ENCODE measurements at places on chromosomes 5 and 9.

DNA sequence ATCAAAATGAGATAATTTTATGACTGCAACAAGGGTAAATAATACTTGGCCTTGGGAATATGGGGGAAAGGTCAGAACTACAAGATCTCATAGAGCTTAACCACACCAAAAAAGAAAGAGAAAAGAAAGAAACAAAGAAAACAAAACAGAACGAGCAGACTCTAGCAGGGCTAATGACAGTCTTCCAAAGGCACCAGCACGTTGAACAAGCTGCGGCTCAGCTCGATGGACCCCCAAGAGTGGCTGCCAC, 689 bp downstream of the AK3 start:
- DNase-seq, result no peak

- no peak for DNase-seq
Measured at GRCh38 chr5:93274291-93274690, 306.7 kb downstream of the NR2F1-AS1 start.

DNA sequence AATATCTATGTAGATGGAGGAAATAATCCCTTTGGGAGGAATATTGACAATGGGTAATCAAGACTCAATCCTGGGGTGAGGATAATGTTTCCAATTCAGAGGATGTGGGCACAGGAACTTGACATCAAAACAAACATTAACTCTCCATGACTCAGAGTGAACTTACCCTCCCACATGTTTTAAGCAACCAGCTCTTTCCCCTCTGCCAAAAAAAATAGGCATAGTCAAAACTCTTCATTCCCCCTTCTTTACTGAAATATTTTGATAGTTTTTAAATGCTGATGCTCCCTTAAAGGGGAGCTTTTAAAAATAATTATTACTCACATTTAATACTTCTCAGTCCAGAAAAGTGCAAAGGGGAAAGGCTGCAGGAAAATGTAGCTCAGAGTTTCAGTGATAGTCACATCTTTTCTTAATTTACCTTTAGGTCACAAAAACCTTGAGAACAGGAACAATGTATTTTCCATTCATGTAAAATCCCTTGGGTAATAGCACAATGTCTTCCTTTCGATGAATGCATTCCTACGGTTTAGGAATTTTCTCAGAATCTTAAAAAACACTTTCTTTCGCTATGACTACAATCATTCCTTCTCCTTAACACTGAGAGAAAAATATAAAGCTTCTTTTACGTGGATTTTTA, 298.4 kb upstream of the GRAMD2B start:
- no peak for DNase-seq

DNA sequence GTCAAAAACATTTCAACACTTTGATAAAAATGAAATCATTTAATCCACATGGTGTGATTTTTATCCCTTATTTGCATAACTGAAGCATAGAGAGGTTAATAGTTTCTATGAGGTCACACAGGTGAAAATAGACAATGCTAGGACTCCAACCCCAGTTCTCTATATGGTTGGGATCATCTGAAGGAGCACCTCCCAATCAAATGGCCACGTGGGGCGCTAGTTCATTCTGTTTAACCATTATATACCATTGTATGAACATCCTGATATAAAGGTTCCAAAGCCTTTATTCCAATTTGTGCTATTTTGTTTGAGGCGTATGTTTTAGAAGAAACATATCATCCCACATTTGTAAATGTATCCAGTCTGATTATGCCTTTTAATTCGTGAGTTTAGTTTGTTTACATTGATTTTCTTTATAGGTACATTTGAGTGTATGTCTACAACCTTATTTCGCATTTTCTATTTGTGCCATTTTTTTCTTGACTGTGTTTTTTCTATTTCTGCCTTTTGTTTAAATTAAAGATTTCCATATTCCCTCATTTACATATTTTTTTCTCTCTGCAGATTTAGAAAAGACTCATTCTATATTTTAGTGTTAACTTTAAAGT, 1092.0 kb downstream of the MAT2B start:
- DNase-seq, result peak; percentile 21

DNA sequence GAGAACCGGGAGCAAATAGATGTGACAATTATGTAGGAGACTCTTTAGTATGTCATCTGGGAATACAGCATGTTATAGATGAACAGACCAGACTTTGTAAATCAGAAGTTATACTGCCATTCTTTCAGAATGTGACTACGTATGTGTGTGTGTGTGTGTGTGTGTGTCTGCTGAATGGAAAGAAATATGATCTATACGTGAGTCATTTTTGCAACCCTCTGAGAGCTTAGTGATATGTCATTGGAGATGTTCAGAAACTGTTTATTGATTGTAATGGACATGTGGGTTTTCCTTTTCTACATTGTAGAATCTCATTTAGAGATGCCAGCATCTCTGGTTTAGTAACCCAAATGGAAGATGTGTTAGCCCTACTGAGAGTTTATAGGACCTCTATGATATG, 731.5 kb downstream of the TLE1 start:
- no peak for DNase-seq

DNA sequence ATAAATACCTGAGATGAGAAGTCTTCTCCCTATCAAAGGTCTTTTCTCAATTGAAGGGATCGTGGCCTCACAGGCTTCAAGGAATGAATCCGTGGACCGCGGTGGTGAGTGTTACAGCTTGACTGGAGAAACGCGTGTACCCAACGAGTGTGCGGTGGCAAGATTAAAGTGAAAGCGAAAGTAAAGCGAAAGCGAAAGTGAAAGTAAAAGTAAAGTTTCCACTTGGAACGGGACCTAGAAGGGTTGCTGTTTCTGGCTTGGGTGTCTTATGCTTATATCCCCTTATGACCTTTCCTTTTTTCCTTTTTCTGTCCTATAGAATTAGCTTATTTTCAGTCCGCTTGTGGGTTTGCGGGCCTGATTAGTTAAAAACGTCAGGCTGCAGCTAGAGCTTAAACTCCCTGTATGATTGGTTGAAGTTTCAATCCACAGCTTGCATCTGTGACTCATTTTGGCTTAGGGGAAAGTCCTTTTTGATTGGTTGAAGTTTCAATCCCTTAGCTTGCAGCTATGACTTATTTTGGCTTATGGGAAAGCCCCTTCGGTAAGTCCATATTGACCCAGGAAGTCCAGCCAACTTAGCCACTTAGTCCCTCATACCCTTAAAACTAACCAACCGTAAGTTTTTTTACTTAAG, 924.3 kb upstream of the CDH10 start:
- peak; percentile 3 for DNase-seq

GRCh38 chr5:121660142-121660541, 191.5 kb upstream of the FTMT start:
- DNase-seq, result no peak

GRCh38 chr9:128822407-128823042, 4.2 kb downstream of the ENDOG start:
- no peak for DNase-seq

GRCh38 chr9:72564479-72565281, 43.3 kb downstream of the TMC1 start:
- DNase-seq, result peak; percentile 40

DNA sequence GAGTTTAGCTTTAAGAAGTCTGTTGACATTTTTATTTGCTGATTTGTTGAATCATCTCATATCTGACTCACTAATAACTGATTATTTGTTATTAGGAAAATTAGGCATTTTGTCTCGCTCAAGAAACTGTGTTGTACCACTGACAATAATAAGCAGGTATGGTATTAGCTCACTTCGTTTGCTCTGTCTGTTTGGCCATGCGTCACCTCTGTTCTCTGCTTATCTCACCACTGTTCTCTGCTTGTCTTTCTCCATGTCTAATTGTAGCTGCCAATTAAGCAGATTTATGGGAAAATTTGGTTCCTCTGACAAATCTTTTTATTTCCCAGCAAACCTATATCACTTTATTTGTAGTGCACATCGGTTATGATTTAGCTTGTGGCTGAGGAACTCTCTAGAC, 138.9 kb downstream of the WDR41 start:
- no peak for DNase-seq

GRCh38 chr9:9754186-9754585, 858.6 kb downstream of the PTPRD start:
- DNase-seq, result no peak

- no peak for DNase-seq
Measured at GRCh38 chr9:16328349-16328748, 542.1 kb downstream of the BNC2 start.

DNA sequence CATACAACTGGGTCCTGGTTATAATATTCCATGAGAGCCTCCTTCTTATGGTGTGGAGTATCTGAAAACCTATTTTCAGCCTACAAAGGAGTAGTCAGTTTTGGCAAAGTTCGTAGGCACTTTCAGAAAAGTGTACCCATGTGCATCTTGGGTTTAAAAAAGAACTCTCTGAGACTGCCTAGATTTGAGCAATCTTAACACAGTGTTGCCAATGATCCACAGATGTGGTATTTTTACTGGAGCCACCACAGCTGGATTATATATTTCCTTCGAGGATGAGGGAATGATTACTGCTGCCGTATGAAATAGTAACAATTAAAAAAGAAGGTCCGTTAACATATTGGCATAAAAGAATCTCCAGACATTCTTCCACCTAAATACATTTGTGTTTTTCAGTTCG, 1.1 kb downstream of the PALM2AKAP2 start:
- DNase-seq, result no peak

GRCh38 chr5:135213027-135213386, 179.0 kb upstream of the PITX1 start:
- DNase-seq, result no peak

GRCh38 chr5:9630251-9630650, at the start of gene TAS2R1:
TSS of gene TAS2R1 (minus strand) at chr5:9630351. CDS start at chr5:9630032, 319 bp downstream.
- no peak for DNase-seq

DNA sequence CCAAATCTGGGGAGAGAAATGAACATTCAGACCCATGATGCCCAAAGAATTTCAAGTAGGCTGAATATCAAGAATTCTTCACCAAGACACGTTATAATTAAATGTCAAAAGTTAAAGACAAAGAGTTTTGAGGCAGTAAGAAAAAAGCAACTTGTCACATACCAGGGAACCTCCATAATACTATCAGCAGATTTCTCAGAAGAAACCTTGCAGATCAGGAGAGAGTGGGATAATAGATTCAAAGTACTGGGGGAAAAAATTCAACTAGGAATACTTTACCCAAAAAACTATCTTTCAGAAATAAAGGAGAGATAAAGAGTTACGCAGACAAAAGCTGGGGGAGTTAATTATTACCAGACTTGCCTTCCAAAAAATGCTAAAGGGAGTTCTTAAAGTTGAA, 516.0 kb downstream of the CETN3 start:
- no peak for DNase-seq

DNA sequence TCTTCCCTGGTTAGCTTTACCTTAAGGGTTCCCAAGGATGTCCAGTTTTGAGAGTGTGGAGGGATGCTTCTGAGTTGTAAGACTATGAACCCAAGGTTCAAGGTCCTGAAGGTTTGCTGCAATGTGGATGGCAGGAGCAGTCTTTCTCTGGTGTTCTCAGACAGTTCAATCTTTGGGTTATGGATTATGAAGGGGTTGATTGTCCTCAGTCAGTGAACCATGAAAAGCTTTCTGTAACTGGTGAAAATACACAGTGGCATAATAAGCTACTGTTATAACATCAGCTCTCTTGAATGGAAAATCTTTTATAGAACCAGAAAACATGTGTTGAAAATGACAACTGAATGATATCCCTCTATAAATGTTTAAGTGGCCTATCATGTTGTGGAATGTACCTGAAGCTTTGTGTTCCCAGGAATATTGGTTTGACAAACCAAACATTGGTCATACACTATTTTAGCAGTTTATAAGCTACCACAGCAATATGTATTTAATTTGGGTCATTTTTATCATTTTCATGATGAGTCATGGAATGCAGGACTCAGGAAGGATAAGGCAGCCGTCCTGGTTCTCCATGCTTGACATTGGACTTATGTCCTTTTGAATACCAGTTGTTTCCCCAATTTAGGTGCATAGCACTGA, 1041.8 kb upstream of the ARRDC3 start:
- DNase-seq, result no peak

GRCh38 chr5:150589862-150590601, 50.4 kb upstream of the SYNPO start:
- DNase-seq, result no peak

GRCh38 chr5:138149530-138149929, 10.3 kb upstream of the NME5 start:
- DNase-seq, result no peak

- peak; percentile 44 for DNase-seq
Measured at GRCh38 chr5:1008451-1009358, at the start of gene NKD2. TSS of gene NKD2 (plus strand) at chr5:1008802. CDS start at chr5:1009058, 256 bp downstream.

DNA sequence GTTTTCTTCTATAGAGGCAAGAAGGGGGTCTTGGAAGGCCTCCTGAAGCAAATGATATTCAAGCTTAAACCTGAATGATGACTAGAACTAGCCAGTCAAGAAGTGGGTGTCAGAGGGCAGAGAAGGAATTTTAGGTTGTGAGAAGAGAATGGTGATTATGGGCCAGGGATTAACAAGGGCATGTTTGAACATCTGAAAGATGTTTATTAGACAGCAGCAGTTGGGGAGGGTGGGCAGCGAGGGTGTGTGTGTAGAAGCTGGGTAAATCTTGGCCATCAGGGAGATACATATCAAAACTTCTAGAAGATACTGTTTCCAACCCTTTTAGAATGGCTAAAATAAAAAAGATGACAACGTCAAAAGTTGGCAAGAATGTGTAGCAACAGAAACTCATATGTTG, 54.5 kb downstream of the MAN2A1 start:
- DNase-seq, result no peak

- DNase-seq, result no peak
Measured at GRCh38 chr9:78363221-78363620, 66.3 kb downstream of the PSAT1 start.

DNA sequence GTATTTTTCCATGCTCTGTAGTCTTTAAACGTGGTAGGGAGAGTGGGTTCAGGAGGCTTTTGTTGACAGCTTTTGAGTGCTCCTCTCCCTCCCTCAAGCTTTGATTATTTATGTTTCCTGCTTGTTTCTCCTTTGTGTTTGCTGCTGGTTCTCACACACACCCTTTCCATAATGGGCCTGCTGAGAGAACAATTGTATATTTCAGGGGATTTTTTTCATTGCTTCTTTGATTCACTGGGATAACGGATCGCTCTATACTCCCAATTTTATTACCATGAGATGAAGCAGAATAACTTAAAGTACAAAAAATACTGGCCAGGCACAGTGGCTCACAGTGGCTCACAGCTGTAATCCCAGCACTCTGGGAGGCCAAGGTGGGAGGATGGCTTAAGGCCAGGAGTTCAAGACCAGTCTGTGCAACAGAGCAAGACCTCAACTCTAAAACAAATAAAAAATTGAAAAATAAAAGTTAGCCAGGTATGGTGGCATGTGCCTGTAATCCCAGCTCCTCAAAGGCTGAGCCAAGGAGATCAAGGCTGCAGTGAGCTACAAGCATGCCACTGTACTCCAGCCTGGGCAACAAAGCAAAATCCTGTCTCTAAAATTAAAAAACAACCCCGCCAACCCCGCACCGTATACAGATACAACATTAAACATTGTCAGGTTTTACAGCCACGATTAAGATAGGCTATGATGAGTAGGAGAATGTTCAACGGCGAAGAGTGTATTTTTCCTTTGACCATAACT, 66.9 kb downstream of the USP20 start:
- no peak for DNase-seq

- DNase-seq, result peak; percentile 90
Measured at GRCh38 chr5:392431-392988, 50.5 kb upstream of the EXOC3 start.

DNA sequence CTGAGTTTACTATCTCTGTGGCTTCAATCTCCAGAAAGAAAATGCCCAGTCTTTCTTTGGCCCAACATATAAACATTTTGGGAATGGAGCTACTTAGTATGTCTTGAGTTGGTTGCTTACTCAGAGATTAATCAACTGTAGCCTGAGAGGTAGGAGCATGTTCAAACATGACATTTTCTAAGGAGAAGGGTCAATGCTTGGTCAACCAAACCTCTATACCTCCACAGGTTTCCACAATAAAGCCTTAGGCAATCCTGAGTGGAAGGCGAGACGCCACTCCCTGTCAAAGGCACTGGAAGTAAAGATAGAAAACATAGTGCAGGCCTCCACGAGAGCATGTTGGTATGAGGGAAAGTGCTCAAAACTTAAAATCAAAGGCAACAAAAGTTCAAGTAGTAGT, 411.4 kb downstream of the KCTD16 start:
- no peak for DNase-seq
